ENCODE measurements at places on chromosomes 7 and 10. TPM values are rescaled to one million over a fixed set of nuclear protein-coding genes. Genes with fewer than 3 reads are reported as not detected.

Gene GHRHR
- 0.50 TPM for polyA plus RNA-seq

Gene ABCB1
- 21.9 TPM for polyA plus RNA-seq

Gene SHH
- polyA plus RNA-seq: 4.6 TPM

Gene PAX4
- polyA plus RNA-seq: not detected

Gene WDR86
- 49.5 TPM for polyA plus RNA-seq
